ENCODE measurements at places on chromosomes 12 and 14.

DNA sequence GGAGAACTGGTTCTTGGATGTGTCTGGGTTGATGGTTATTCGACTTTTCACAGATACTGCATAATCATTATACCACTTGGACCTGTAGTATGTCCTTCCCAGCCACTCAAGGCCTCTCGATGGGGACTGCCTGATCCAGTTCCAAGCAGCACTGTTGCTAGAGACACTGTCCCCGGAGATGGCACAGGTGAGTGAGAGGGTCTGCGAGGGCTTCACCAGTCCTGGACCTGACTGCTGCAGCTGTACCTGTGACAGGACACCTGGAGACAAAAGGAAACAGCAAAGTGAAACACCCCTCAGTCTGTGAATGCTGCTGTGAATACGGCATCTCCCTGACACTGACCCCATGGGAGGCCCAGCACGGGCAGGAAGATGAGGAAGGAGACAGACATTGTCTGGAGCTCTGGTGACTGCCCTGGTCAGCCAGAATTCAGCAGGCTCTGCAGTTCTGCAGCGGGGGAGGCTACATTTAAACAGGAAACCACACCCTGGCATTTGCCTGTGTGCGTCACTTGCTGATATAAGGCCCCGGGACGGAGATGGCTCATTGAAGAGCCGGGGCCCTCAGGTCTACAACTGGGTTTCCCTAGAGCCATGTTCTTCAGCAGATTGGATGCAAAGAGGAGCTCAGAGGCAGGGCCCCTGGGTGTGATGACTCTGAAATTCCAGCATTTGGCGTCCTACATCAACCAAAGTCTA is 413.6 kb downstream of the TMEM121 start:
- no peak for DNase-seq

DNA sequence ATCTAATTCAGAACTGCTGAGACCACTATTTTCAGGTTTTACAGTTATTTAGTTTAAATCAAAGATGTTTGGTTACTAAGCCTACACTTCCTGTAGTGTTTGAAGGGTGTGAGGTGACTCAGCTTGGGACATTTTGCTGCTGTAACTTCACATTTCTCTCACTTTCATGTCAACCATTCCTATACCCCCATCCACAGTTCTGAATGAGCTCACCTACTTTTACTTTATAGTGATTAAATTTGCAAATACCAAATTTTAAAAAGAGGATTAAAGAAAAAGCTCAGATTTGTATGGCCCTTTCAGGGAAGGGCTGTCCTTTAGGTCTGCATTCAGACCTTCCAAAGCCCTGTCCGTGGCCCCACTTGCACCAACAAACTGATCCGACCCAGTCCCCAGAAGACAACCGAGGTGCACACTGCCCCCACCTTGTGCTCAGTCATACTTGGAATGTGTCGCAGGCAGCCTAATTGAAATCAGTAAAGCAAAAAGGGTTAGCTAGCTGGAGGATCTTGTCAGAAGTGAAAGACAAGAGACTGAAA is 174.4 kb downstream of the MON2 start:
- peak; percentile 23 for DNase-seq

- DNase-seq, result no peak
These were observed 50.4 kb downstream of the LRP6 start for GRCh38 chr12:12216349-12217017.

DNA sequence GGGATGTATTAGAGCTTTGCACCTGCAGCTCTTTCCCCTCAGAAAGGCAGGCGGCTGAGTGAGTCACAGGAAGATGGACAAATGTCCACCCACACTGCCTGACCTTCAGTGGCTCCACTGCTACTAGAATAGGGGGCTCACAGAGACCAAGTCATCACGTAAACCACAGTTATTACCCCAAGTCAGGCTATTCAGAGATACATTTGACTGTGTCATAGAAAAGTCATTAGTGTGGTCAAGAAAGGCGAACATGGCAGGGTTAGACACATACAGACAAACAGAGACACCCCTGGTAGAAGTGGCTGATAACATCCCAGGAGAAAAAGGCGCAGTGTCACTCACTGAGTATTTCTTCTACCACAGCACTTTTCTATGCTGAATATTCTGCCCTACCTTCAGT is 36.0 kb downstream of the GCH1 start:
- DNase-seq, result no peak

- DNase-seq, result no peak
These were observed 62.7 kb downstream of the RASSF3 start for GRCh38 chr12:64672925-64673409.

DNA sequence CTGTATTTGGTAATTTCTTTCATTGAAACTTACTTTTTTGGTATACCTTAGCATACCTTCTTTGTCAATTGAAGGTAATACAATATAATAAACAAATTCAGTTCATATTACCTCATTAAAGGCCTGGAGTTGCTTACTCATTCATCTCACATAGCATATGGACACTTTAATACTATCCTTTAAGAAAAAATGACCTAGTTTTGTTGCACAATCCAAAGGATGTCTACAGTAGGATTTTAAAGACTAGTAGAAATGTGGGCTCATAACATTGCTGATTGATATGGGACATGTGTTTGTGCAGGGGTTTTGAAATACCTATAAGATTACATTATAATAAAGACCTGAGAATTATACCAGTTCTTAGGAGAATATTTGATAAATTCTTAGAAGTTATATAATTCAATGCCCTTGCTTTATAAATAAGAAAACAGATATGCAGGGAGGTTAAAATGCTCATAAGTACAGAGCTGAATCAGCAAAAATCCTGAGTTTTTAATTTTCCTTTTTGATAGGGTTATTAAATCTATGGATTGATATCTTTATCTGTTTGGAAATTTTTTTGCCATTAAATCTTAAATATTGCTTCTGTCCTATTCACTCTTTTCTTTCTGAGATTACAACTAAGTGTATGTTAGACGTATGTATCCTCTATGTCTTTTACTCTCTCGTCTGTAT is 352.1 kb downstream of the ATP23 start:
- no peak for DNase-seq

DNA sequence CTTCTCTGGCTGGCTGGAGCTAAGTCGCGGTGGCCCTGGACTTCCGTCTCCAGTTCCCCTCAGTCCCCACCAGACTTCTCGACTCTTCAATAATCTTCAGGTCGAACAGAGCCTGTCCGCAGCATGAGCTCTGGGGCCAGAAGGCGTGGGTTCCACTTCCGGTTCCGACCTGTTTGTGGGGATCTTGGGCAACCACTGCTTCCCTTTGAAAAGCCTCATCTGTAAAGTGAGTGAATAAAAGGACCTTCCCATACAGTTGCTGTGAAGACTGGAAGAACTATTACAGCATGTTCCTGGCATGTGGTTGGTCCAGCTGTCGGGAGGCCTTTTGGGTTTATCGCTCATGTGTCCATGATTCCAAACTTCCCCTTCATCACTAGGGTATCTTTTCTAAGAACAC is 19.4 kb downstream of the ADGRD1 start:
- no peak for DNase-seq

GRCh38 chr14:78848234-78848820 is 678.2 kb downstream of the NRXN3 start:
- DNase-seq, result peak; percentile 4

GRCh38 chr12:16613199-16613598 is 7.2 kb upstream of the LMO3 start:
- DNase-seq, result no peak

- no peak for DNase-seq
These were observed 70.0 kb upstream of the DICER1 start for GRCh38 chr14:95227279-95227860.

- no peak for DNase-seq
These were observed 35.9 kb downstream of the ALDH1L2 start for GRCh38 chr12:105048315-105048714.

GRCh38 chr12:130947028-130947613 is 6.6 kb upstream of the ADGRD1 start:
- no peak for DNase-seq

DNA sequence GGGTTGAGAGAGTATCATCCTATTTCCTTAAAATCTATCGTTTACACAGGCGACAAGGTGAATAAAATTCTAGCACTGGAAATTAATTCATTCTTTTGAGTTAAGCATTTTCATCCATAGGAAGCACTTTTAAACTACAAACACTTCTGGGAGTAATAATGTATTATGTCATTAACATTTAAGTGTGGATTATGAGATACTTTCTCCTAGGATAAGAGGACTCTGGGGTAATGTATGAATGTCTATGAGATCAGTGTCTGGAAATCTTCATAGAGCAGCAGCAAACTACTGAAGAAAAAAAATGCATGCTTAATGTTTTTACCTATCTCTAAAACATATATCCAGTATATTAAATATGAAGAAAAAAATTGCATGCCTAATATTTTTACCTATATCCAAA is 86.9 kb downstream of the EPS8 start:
- DNase-seq, result no peak

DNA sequence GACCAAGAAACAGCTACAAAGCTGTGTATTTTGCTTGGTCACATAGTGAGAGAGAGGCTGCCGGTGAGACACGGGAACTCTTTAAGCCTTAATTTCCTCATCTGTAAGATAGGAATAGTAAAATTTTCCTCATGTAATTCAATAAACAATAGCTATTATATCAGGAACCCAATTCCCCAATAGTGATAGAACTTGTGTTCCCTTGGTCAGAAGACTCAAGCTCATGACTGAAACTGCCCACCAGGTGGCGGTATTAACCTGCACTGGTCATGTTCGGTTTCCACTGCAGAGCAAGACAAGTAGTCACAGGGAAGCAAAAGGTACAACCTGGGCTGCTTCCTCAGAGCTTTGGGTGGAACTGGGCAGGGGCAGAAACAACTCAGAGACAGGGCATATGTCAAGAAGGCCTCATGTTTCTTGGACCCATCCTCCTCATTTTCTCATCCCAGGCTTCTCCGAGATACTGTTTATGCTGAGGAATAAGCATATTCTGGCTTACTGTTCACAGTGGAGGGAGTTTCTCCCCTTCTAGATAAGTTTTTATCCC is 4.2 kb upstream of the AJUBA start:
- peak; percentile 95 for DNase-seq

GRCh38 chr14:61631045-61631687 is 64.1 kb upstream of the HIF1A start:
- DNase-seq, result no peak

DNA sequence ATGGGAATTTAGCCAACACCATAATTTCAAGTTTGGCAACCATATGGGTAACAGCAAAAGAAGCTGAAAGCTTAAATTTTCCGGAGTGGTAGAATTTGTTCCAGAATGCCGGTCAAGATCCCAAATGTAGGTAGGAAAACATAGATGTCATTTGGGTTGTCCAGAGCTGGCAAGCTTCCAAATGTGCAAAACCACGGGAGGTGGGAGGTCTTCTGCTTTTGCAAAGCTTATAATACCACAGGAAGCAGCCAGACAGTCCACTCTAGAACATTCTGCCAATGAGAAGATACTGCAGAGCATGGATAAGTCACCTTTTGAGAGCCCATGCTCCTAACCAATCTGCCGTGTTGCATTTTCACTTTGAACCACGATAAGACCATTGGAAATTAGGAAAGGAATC is 26.4 kb upstream of the BATF start:
- no peak for DNase-seq

DNA sequence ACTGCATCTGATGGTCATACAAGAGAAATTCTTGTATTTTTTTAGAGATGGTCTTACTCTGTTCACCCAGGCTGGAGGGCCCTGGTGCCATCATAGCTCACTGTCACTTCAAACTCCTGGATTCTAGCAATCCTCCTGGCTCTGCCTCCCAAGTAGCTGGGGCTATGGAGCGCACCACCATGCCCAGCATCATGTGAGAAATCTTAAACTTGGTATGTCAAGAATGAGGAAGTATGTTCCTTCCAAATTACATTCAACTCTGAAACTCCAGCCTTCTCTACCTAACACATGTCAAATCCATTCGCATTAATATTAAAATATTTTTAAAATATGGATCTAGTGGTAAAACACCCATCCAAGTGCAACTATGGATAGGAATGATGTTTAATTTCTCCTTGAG is 27.5 kb upstream of the CDKN3 start:
- DNase-seq, result no peak

GRCh38 chr14:91205459-91205858 is 39.0 kb downstream of the GPR68 start:
- DNase-seq, result no peak

GRCh38 chr12:54028314-54029201 is at the start of gene HOXC6:
Gene HOXC6, plus strand, starts transcription at chr12:54028440. Its CDS starts 82 bp downstream, at chr12:54028522.
- no peak for DNase-seq

- DNase-seq, result no peak
These were observed 3.5 kb downstream of the SLC15A4 start for GRCh38 chr12:128820253-128820652.

- DNase-seq, result no peak
These were observed 102.7 kb upstream of the FKBP4 start for GRCh38 chr12:2692080-2692479.

DNA sequence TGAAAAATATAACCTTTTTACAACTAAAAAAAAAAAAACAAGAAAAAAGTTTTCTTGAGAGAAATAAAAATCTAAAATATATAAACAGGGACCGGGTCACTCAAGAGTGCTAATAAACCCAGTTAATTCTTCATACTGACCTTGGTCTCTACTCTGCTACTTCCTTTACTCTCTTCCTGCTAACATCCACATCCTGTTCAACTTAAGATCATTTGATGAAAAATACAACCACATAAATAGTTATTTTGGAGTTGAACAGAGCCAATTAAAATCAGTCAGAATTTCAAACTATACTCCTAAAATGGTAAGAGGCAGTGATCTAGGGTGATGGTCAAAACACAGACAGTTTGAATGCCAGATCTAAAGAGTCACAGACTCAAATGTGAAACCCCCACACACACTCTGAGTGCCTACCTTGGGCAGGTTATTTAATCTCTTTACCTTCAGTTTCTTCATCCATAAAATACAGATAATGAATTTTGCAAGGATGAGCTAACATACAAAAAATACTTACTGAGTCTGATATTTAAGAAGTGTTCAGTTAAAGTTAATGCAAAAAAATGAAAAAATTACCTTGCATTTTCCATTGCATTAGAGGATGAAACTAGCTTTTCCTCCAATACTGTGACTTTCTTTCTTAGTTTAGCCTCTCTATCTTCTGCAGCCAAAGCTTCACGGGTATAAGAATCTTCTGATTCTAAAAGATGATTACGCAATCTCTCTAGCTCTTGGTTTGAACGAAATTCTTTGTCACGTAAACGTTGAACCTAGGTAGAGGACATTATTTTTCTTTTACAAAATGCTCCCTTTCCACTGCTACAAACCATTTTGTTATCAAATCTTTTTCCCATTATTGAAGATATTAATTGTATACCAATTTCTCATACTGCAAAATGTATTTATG is 40.9 kb downstream of the TRIP11 start:
- no peak for DNase-seq

- DNase-seq, result no peak
These were observed 41.3 kb downstream of the FANCM start for GRCh38 chr14:45177076-45177475.
